SK-N-SH treated with all-trans-retinoic acid at 6 μM for 48 hours (cell line): ENCODE measurements at places on chromosomes 1 and 21.

GRCh38 chr1:50976111-50976889 lies 6.3 kb downstream of the CDKN2C start:
- ATAC-seq: no peak

DNA sequence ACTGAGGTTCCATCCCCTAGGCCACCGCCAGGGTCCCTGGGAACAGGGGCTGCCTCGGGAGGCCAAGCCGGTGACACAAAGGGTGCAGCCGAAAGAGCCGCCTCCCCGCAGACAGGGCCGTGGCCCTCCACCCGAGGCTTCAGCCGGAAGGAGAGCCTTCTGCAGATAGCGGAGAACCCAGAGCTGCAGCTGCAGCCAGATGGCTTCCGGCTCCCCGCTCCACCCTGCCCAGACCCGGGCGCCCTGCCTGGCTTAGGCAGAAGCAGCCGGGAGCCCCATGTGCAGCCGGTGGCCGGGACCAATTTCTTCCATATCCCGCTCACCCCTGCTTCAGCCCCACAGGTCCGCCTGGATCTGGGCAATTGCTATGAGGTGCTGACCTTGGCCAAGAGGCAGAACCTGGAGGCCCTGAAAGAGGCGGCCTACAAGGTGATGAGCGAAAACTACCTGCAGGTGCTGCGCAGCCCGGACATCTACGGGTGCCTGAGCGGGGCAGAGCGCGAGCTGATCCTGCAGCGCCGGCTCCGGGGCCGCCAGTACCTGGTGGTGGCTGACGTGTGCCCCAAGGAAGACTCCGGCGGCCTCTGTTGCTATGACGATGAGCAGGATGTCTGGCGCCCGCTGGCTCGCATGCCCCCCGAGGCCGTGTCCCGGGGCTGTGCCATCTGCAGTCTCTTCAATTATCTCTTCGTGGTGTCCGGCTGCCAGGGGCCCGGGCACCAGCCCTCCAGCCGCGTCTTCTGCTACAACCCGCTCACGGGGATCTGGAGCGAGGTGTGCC lies 1.4 kb downstream of the KLHDC7A start:
- no peak for ATAC-seq

- no peak for ATAC-seq
Observed at GRCh38 chr1:85580872-85581801, 576 bp downstream of the CCN1 start.

- peak; percentile 36; the same call in 1 of the 3 replicates for ATAC-seq
Observed at GRCh38 chr1:49297783-49298182, 521.1 kb upstream of the BEND5 start.

DNA sequence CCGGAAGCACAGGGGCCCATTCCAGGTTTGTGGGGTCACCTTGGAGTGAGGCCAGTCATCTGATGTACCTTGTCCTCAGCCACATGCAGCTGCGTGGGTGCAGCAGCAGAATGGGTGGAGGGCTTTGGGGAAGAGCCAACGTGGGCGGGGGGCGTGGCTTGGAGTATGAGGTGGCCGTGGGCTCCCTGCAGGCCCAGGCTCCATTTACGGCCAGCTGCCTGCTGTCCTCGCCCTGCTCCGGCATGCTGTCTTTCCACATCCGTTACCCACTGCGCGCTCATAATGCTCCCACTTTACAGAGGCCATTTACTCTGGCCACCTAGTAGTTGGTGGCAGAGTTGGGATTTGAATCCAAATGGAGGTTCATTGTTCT lies 27.8 kb upstream of the TINAGL1 start:
- peak; percentile 33 for ATAC-seq

GRCh38 chr1:158999316-159000069 lies 10.2 kb upstream of the IFI16 start:
- ATAC-seq: peak; percentile 90

DNA sequence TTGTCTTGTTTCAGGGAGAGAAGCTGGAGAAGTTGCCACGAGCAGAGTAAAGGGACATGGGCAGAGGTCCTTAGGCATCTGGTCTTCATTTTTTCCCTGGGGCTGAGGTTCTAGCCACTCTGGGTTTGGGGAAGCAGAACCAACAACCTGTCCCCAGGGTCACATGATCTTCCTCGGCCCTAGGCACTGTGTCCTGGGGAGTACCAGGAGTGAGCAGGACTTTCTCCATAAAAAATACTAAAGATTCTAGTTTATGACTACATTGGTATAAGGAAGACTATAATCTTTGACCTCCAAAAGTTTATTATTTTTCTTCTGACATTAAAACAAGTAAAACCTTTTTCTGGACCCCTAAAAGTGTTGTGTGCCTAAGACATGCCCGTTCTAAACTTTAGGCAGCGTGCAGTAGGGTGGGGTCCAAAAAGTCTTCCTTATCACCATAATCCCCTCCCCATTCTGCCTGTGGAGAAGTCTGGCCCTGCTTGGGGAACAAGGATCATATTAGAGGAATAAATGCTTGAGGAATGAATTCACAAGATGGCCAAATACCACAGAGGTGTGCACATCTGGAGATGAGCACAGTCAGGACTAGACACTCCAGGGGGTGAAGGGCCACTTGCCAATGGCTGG lies 19.3 kb upstream of the IGSF3 start:
- no peak for ATAC-seq

DNA sequence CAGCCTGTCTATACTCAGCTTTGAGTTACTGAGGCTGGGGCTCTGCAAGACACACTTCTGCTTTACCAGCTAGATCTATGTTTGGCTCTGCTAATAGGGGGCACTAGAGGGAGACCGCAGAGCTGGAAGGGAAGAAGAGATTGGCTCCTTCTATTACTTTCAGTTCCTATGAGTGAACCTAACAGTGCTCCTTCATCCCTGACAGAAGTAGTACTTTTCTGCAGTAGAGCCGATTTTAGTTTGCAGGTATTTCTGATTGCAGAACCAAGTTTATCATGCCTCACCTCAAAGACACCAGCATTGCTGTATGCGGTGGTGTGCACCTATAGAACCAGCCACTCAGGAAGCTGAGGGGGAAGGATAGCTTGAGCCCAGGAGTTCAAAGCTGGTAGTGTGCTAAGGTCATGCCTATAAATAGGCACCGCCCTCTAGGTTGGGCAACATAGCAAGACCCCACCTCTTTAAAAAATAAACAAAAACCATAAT lies 5.7 kb upstream of the ZDHHC18 start:
- ATAC-seq: peak; percentile 44; the same call in 2 of the 3 replicates

- no peak for ATAC-seq
Observed at GRCh38 chr1:70847013-70847412, 200.6 kb downstream of the PTGER3 start.

- 0 out of 3 replicates have a peak, but pooled peaks have one; percentile 26 for ATAC-seq
Observed at GRCh38 chr1:154695985-154696384, 88.0 kb upstream of the ADAR start.

DNA sequence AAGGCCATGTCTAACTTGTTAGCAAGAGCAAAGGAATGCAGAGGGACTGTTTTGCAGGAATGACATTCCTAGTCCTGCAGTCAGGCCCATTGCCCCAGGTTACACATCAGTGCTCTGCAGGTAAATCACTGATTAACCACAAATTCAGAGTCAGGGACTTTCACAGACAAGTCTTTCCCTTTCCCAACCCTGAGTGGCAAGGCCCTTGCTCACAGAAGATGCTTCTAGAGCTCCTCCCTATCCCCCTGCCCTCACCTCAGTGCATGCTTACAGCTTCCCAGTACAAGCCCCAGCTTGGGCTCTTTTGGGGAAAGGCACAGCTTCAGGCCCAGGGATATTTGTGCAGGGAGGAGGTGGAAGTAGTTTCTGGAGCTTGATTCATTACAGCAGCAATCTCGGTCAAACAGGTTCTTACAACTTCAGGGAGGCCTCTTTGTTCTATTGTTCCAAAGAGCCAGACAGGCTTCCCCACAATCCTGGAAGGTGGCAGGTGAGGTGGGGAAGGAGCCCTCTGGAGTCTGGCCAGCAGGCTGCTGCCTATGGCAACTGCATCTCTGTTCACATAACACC lies 53.9 kb downstream of the CASQ2 start:
- ATAC-seq: no peak

- ATAC-seq: no peak
Observed at GRCh38 chr1:28507646-28508434, 2.0 kb downstream of the RCC1 start.
